ENCODE measurements at places on chromosomes 7 and 10.

- DNase-seq = peak; percentile 63
Measured at GRCh38 chr7:12754179-12754578, 66.7 kb downstream of the ARL4A start.

- no peak for DNase-seq
Measured at GRCh38 chr7:1043552-1044188, 676 bp upstream of the GPR146 start.

DNA sequence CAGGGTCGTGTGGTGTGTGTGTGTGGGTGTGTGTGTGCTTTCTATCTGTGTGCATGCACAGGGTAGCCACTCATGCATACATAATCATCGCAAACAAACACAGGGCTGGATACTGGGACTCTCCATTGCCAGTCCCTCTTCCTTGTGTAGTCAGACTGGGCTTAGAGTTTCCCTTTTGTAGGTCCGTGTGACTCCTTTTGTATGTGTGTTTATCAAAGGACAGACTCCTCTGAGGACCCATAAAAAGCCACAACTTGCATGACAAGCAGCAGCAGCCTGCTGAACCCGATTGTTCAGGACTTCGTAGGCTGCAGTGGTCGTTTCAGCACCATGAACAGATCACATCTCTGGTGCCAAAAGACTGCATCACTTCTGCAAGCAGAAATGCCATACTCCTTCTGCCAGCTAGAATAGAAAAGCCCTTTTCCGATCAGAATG is 895 bp downstream of the VSTM2A start:
- peak; percentile 3 for DNase-seq

GRCh38 chr7:90180011-90180585 is 25.8 kb downstream of the STEAP1 start:
- DNase-seq = peak; percentile 8

DNA sequence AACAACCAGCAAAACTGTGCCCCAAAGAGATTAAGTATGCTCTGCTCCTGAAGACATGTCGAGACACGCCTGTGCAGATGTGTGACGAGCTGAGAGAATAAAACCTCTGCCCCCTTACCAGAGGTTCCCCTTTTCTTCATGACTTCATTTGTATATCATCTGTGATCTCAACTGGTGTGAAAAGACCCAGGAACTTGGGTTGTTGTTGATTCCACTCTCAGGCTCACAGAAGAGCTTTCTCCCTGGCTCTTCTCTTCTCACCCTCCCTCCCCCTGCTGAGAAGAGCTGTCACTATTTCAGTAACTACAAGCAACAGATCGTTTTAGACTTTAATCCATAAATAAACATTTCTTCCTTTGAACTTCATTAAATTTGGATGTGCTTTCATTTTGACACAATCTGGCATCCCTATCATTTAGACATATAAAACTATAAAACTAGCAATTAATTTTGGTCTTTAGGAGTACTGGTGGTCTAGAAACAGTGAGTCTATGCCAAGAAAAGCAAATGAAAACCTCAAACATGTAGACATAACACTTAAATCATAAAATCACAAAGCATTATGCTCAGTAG is 179.3 kb upstream of the FZD8 start:
- DNase-seq = peak; percentile 37

DNA sequence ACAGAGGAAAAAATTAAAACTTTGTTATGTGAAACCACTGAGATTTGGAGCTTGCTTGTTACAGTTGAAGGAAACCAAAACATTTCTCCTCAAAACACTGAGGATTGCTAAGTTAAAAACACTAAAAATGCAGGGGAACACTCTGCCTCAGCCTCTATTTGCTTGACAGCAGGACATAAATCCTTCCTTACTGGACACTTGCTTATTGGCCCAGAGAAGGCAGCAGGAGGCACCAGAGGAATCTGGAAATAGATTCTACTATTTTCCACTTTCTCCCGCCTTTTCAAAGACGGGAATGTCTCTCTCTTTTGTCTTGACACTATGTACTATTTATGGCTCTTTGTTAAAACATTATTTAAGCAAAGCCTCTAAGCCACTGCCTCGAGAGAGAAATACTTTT is 67.9 kb downstream of the MTURN start:
- DNase-seq = no peak

GRCh38 chr7:127798023-127798422 is 146.0 kb downstream of the SND1 start:
- DNase-seq = no peak

DNA sequence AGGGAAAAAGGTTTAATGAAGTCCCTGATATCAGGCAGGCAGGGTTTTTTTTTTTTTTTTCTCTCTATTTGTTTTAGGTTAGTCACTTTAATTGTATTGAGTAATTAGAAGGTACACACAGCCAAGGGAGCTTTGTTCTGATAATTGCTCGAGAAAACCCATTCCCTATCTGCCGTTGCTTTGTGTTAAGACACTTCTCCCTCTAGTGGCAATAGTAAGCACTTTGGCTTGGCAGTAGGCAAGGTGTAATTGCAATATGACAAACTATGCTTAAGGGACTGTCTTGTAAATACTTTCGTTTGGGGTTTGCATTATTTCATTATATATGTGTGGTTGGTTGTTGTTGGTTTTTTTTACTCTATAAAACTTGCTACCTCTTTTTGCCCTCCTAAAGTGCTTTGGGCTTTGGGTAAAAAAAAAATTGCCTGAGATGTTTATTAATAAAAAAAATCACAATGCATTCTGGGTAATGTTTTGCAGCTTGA is 113.4 kb downstream of the BTRC start:
- peak; percentile 72 for DNase-seq

- DNase-seq = no peak
Measured at GRCh38 chr10:88702848-88703597, 3.0 kb upstream of the LIPK start.

GRCh38 chr10:66927251-66927935 is 1.6 kb downstream of the LRRTM3 start:
- no peak for DNase-seq
